ENCODE measurements at places on chromosomes 2 and 18.

DNA sequence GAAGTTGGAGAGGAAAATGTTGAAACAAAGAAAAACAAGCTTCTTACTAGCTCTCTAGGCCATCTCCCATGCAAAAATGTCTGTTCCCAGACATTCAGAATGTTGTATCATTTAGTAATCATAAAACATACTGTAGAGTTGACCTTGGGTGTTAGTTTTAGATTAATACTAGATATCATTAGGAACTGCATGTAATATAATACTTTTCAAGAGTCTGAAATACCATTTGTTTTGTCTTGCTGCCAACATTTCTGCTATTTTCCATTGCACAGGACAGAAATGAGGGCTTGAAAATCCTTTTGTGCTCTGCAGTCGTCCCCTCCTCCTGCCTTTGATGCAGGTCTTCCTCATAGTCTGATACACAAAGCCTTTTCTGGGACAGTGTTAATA, 89.5 kb upstream of the RBMS1 start:
- no peak for DNase-seq

DNA sequence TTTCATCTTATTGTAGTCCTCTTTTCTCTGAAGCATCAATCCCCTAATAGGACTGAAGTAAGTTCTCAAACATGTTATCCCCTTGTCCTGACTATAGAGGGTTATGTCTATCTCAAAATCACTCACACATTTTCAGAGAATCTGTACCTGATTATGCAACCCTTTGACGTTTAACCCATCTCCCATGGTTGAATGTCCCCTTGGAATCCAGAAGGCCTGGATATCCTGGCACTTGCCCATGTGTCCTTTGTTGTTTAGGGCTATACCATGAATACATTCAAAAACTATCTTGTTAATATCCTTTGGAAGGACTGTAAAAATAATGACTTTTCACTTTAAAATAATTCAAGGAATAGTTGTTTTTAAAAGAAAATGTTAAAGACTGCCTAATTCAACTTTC, 66.3 kb upstream of the PSMD14 start:
- DNase-seq = no peak

GRCh38 chr18:61824733-61825363, 68.0 kb downstream of the RNF152 start:
- no peak for DNase-seq

- DNase-seq = no peak
Observed at GRCh38 chr2:170819680-170820664, 3.3 kb downstream of the GAD1 start.

DNA sequence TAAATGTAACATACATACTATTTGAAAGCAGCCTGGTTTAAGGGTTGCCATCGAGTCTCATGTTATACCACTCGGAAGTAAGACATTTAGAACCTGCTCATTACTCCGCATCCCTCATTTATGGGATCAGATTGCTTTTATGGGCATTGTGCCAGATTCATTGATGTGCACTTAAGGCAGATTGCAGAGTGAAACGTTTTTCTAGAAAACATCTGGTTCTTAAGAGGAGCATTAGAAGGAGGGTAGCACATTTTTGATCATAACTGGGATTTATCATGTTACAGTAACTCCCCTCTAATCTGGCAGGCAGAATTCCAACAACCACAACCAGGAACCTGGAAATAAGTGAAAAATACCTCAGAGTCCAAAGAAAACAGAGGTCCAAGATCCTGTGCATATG, 74.2 kb upstream of the GALNT3 start:
- DNase-seq = no peak

DNA sequence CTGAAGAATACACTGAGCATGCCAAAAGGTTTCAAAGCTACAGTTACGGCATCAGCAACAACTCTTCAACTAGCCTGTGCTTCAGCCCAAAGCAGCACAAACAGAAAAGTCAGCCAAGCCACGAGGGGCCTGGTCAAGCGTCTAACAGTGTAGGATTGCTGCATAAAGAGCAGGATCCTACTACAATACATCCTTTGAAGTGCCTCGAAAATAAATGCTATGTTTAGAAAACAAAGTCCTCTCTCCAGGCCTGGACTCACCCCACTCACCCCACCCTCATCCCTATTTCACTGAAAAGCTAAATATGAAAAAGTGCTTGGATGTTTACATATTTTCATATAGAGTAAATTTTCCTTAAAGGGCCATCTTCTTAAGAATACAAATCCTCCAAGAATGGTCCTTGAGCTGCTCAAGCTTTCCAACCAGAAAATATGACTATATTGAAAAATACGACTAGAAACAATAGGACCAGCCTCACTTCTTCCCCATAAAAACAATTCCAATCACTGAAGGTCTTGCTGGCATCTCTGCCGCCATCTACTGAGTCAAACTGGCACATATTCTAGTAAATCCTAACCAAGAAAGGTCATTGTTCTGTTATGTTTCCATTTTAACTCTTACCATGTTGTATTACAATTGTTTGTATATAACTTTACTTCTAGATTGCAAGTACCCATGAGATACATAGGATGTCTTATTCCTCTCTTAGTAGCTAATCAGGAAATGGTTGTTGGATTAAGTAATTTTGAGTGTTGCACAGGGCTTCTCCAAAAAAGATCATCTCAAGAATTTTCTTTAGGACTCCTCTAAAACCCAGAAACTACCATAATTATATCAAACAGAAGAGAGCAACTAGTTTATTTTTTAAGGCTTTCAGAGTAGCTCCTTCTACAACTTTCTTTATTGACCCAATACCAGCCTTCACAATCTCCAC, 63.6 kb downstream of the CLHC1 start:
- DNase-seq = peak; percentile 78

DNA sequence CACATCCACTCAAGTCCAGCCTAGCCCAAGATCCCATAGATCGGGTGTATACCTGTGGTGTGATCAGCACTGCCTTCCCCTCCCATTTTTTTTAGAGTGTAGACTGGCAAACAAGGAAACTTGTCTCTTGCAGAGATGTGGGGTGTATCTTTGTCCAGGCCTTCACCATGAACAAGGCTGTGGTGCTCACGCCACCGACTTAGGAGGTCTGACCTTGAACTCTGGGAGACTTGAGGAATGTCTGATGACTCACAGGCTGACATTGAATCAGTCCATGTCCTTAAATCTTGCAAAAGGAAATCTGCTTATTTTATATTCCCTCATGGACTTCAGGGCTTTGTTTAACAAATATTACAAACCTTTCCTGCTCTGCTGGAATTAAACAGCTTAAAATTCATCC, 4.5 kb upstream of the CTIF start:
- no peak for DNase-seq

- DNase-seq = no peak
Observed at GRCh38 chr18:56374007-56374655, 264.3 kb downstream of the TXNL1 start.

- no peak for DNase-seq
Observed at GRCh38 chr18:50396005-50396660, 21.3 kb downstream of the SKA1 start.

DNA sequence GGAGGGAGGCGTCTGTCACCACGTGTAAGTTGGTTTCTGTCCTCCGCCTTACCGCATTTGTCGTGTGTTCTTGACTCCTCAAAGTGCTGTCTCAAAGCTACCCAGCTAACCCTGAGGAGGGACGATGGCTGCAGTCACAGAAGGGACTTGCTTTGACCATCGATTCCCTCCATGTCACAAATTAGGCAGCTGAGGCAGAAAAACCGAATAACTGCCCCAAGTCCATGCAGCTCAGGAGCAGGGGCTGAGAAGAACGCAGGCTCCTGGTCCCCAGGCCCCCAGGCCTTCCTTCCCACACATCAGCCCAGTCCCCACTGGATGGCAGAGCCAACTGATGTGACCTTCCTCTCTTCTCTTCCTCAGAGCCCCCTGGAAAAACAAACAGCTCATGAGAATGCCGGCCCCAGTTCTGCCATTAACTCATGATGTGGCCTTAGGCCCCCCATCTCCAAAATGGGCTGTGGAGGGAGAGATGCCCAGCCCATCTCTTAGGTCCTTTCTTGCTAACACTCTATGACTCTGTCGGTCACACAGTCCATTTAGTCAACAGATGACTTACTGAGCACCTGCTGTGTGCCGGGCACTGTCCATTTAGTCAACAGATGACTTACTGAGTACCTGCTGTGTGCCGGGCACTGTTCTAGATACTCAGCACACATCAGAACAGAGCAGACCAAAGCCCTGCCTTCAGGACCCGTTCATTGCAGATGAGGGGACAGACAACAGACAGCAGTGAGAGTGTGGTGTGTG, 19.6 kb downstream of the MTERF4 start:
- no peak for DNase-seq

DNA sequence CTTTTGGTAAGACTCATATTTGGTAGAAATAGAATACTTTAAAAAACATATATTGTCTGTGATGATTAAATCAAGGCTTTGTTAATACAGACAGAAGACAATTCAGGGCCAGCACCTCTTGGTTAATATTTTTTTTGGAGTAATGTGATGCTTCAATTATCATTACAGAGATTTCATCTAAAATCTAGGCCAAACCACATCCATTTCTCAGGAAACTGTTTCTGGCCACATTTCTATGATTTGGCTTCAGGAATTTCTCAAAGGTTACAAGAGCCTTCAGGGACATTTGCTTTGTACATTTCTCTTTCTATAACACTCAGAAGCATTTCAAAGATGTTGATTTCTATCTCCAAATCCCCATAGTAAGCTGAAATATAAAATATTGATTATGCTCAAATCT, 614.9 kb downstream of the LRP1B start:
- no peak for DNase-seq

DNA sequence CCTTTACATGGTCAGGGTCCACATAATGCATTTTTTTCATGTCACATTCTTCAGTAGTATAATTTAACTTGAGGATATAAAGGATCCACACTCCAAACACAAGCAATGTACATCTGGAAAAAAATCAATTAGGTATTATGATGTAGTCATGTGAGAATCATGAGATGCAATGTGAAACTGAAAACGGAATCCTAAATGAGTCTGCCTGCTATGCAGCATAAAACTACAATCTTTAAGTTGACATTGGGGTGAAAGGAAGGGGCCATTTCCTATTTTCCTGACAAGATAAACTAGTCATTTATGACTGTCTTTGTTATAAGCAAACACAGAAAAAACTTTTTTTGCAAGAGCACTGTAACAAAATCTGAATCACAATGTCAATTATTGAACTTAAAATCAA, 27.6 kb downstream of the ST3GAL5 start:
- no peak for DNase-seq

DNA sequence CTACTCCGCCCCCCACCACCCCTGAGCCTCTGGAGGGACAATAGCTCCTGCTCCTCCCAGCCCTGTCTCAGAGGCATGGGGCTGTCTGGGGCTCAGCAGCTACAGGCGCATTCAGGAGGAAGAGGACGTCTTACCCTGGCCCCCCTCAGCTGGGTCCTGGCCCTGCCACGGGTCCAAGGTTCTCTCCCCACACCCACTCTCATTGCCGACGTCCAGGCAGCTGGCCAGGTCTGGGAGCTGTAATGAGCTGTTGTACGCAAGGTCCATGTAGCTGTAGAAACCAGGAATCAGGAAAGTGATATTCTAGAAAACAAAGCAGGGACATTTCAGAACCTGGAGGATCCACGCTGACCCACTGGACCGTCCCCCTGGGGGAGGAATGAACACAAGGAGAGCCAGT, 13.5 kb downstream of the PASK start:
- no peak for DNase-seq

DNA sequence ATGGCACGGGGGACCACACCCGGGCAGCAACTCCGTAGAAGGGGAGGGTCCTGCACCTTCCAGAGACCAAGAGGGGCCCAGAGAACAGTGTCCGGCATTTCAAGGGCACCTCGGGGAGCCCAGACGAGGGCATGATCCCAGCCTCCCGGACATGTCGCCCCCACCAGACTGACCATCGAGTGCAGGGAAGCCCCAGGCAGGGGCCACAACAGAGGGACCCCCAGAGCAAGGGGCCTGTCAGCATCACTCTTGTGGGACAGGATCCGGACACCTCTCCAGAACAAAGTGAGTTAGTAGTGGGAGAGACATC, 50.4 kb upstream of the CTDP1 start:
- no peak for DNase-seq

DNA sequence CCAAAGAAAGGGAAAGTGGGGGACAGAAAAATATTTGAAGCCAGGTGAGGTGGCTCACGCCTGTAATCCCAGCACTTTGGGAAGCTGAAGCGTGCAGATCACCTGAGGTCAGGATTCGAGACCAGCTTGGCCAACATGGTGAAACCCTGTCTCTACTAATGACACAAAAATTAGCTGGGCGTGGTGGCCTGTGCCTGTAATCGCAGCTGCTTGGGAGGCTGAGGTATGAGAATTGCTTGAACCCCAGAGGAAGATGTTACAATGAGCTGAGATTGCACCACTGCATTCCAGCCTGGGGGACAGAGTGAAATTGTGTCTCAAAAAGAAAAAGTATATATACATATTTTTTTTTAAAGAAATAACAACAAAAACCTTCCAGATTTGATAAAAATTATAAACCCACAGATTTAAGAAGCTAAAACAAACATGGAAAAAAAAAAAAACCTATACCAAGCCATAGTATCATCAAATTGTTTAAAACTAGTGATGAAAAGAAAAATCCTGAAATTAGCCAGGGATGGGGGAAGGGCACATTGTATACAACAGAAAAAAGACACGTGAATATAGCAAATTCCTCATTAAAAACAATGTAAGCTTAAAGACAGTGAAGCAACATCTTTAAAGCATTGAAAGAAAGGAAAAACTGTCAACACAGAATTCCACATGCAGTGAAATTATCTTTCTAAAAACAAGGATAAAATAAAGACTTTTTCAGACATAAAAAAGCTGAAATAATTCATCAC, 40.4 kb upstream of the MYCN start:
- DNase-seq = no peak

GRCh38 chr2:205687641-205687956, 5.3 kb downstream of the NRP2 start:
- no peak for DNase-seq

- DNase-seq = no peak
Observed at GRCh38 chr2:40432921-40433483, 18.9 kb downstream of the SLC8A1 start.

- DNase-seq = no peak
Observed at GRCh38 chr2:216408426-216409290, 3.6 kb upstream of the SMARCAL1 start.

- no peak for DNase-seq
Observed at GRCh38 chr2:71706836-71707235, 253.5 kb downstream of the DYSF start.

- DNase-seq = no peak
Observed at GRCh38 chr18:63244607-63245006, 75.0 kb downstream of the BCL2 start.

DNA sequence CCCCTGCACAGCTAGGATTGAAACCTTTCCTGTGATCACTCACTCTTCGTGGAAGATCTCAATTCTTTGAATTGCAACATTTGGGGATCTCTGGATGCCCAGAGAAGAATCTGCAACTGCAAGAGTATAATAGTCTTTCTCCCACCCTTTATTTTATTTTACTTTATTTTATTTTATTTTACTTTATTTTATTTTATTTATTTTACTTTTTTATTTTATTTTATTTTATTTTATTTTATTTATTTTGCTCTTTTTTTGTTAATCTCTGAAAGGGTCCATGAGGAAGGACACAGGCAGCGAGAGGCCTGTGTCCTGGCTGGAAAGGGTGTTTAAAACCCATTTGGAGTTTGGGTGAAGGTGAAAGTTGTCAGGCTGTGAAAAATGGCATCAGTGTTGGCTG, 181.4 kb downstream of the TMEM182 start:
- DNase-seq = no peak

- DNase-seq = no peak
Observed at GRCh38 chr2:71547616-71548285, 94.4 kb downstream of the DYSF start.

- DNase-seq = no peak
Observed at GRCh38 chr2:205640716-205641115, 41.6 kb upstream of the NRP2 start.
